ENCODE measurements at places on chromosomes 11 and 22.

- no peak for DNase-seq
These were observed 48.6 kb upstream of the OLFML1 start for GRCh38 chr11:7436657-7437056.

GRCh38 chr11:16771350-16772140 is 33.1 kb downstream of the C11orf58 start:
- no peak for DNase-seq

GRCh38 chr11:35515224-35515623 is 10.2 kb downstream of the PAMR1 start:
- no peak for DNase-seq

DNA sequence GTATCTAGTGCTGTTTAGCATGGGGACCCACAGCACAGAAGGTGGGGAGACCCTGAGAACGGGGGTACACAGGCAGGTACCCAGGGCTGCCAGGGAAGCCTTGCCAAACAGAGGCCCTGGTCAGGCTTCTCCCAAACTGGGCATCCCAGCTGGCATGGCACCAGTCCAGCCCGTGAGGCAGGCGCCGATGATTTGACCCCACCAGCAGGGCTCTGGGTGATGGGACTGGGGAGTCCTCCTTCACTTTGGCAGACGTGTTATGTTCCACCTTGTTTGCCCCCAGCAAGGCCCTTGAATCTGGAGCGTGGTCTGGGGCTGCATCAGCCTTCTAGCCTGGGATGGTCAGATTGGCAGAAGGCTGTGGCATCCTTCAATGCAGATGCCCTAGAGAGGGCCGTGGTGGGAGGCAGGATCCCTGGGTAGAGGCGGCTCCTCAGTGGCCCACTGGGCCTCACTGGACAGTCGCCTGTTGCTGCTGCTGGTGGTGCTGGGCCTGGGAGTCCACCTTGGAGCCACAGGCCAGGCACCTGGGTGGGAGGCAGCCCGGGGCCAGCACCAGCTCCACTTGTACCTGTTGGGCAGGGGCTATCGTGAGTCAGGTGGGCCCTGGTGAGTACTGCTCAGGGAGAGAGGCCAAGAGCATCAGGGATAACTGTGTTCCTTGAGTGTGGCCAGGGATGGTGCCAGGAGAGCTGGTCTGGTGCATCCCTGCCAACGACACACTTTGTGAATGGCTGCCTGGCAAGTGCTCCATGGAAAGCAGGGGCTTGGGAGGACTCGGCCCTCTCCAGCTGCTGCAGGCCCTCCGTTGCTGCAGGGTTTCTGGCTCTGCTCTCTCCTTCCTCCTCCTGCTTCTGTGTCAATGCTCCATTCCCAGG is 3.3 kb downstream of the ADORA2A start:
- no peak for DNase-seq

DNA sequence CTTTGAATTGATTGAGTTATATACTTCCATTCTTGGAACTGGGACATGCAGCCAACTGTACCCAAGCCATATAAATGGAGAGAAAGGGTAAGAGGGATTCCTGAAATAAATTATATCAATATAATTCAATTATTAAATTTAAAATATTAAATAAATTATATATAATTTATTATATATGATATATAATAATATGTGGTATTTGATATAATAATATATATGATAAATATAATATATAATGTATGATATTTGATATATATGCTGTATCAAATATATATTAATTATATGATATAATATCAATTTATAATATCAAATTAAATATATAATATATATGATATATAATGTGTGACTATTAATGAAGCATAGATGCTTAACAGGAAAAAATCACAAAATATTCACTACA is 677.0 kb downstream of the NELL1 start:
- no peak for DNase-seq

GRCh38 chr11:128532016-128532571 is 55.3 kb downstream of the ETS1 start:
- DNase-seq, result no peak

- no peak for DNase-seq
These were observed 15.2 kb upstream of the EI24 start for GRCh38 chr11:125554038-125554437.

GRCh38 chr11:1460986-1461825 is 25.4 kb downstream of the MOB2 start:
- DNase-seq, result no peak

DNA sequence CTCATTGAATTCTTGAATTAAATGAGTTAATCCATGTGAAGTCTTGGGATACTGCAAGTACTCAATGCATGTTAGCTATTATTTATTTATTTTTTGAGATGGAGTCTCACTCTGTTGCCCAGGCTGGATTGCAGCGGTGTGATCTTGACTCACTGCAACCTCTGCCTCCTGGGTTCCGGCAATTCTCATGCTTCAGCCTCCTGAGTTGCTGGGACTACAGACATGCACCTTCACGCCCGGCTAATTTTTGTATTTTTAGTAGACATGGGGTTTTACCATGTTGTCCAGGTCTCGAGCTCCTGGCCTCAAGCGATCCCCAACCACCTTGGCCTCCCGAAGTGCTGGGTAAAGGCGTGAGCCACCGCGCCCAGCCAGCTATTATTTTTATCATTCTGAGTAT is 9.4 kb downstream of the MMP7 start:
- DNase-seq, result no peak

DNA sequence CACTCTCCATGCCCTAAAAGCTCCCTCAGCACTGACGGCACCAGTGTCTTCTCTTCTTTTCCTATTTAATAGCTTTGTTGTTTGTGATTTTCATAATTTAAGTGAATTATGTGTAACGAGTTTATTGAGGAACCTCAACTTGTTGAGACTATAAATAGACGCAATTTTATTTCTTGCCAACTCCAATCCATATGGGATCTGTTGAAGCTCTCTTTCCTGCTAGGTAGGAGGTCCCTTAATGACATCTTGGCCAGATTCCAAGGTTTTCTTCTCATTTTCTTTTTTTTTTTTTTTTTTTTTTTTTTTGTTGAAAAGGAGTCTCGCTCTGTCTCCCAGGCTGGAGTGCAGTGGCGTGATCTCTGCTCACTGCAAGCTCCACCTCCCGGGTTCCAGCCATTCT is 14.2 kb downstream of the RTL6 start:
- no peak for DNase-seq

- no peak for DNase-seq
These were observed 87.7 kb upstream of the HORMAD2 start for GRCh38 chr22:29992341-29993275.

- no peak for DNase-seq
These were observed 74.8 kb downstream of the APOL5 start for GRCh38 chr22:35792506-35792905.

GRCh38 chr11:11043721-11044120 is 185.9 kb upstream of the ZBED5 start:
- DNase-seq, result no peak

DNA sequence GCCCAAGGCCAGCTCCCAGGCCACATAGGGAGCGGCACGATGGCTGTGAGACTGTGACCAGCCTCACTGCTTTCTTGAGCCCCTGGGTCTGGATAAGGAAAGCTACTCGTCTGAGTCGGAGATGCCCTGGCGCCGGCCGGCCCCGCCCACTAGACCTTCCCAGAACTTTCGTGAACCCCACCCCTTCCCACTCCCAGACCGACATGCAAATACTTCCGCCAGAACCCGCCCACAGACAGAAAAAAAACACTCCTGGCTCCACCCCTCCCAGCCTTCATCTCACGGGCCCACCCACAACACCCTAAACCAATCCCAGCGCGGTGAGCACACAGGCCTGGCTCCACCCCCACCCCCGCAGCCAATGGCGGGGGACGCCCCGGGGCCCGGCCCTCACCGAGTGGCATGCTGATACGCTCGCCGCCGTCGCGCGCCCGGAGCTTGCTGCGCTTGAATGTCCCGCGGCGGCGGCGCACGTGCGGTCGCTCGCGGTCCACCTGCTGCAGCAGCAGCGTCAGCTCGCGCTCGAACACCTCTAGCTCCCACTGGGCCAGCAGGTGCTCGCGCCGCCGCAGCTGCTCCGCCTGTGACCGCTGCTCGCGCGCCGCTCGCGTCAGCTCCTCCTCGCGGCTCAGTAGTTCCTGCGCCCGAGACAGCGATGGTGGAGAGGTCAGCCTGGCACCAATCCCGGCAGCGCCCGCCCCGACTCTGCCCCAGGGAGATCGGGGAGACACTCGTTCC is 7.0 kb downstream of the MAP3K11 start:
- no peak for DNase-seq

DNA sequence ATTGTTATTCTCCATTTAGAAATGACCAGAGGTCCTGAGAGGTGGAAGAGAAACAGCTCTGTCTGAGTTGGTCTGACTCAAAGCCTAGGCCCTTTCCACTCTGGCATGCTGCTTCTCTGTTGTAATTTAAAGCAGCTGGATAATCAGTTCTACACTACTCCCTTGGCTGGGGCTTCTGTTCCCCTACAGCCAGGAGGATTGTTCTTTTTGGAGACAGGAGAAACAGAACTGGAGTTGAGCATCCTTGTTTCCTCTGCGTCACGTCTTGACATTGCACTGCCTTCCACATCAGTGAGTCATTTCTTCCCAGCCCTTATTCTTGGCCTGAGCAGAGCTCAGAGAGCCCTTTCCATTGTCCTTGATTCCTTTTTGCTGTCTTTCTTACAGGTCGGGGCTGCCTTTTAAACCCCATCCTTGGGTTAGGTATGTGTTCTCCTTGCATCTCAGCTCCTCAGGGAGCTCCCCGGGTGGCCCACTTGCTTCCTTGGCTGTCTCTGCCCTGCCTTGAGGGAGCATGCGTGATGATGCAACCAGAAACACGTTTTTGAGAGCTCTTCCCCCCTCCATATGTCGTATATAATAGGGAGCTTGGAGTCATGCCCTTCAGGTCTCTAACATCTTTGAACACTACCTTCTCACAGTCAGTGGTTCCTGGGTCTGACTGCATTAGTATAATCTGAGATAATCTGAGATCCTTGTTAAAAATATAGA is 35.7 kb downstream of the CYB5R2 start:
- no peak for DNase-seq

GRCh38 chr11:110279881-110280280 is 16.5 kb downstream of the RDX start:
- no peak for DNase-seq

GRCh38 chr11:129260750-129261149 is 68.6 kb upstream of the ARHGAP32 start:
- DNase-seq, result no peak

- DNase-seq, result no peak
These were observed 156.8 kb downstream of the SPON1 start for GRCh38 chr11:14119357-14119756.

DNA sequence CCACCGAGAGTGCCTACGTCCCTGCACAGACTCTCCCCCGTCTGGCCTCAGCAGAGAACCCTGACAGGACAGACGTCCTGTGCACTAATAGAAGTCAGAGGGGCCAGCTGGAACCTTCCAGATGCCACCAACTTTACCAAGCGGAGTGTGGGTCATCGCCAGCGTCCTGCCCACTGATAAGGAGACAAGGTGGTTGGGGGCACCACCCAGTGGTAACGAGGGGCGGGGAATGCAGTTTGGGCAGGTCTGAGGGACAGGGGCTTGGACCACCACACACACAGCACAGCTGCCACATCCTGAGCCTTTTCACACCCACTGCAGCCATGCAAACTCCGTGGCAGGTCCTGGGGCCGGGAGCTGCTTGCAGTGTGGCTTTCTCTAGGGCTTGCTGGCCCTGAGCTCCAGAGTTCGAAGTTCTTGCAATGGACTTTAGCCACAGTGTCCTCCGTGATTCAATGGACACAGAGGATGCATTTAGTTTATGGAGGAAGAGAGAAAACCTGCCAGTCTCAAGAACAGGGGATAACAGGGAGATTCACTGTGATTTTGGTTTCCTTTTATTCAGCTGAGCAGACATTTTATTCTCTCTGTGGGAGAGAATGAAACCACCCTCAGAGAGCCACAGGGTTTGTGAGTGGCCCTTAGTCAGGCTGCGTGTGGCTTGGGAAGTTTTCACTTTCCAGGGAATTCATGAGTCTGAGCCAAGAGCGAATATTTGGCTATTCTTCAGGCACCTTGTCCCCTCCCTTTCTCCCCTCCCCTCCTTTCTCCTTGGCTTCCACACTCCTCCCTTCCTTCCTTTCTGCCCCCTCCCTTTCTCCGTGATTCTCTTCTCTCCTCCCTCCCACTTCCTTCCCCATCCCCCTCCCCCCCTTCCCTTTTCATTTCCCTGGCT is 13.1 kb downstream of the MRGPRG start:
- DNase-seq, result no peak

DNA sequence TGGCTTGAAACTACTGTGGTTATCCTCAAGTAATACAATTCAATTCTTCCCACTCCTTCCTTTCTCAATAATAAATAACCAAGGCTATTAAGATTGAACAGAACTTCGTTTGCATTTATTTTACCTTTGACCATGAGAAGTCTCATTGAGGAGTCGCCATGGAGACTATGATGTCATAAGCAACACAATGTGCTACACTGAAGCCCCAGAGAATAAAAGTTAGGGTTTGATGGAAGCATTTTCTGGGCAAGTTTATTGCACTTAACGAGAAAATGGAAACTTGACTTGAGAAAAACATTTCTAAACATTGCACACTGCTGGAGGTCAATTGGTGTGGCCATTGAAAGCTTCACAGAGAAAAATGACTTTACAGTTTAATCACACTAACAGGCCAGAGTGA is 121.5 kb downstream of the FAM76B start:
- DNase-seq, result no peak

DNA sequence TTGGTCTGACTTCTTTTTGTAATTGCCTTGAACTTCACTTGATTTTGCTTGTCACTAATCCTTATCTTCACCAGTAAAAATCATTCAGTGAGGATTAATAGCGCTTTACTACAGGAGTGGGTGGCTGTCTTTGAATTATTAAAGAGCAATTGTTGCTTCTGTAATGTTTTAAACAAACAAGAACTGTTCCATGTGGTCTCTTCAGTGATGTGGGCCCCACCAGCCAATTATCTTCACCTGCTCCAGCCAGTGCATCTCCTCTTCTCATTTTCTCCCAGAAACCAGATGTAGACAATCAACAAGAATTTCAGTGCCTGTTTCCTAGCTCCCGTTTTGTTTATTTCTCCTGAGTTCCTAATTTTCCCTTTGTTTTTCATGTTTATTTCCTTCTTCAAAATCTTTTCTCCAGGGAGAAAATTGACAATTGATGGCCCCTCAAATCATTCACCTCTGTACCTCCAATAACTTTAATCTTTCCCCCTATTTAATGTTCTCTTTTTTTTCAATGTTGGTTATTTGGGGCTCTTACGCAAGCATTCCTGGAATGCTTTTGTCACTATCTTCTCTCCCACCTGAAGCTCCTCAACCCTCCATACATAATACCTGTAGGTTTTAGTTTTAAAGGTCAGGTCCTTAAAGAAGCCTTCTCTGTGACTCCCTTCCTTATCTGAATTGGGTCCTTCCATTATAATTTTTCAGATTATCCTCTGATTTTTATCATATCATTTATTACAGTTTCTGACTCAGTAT is 115.1 kb downstream of the ARFGAP2 start:
- no peak for DNase-seq

All from activated CD4-positive, alpha-beta T cell treated with anti-CD3 and anti-CD28 coated beads, Interleukin-2, amount 50 U/mL, for 24 hours (primary cell).